Fibroblast of upper back skin (primary cell): ENCODE measurements at places on chromosomes 6 and 20.
A peak's percentile ranks its signal among the peaks of the same experiment; 100 is the strongest.

- no peak for DNase-seq
Measured at GRCh38 chr6:72642435-72642834, 20.6 kb downstream of the KCNQ5 start.

DNA sequence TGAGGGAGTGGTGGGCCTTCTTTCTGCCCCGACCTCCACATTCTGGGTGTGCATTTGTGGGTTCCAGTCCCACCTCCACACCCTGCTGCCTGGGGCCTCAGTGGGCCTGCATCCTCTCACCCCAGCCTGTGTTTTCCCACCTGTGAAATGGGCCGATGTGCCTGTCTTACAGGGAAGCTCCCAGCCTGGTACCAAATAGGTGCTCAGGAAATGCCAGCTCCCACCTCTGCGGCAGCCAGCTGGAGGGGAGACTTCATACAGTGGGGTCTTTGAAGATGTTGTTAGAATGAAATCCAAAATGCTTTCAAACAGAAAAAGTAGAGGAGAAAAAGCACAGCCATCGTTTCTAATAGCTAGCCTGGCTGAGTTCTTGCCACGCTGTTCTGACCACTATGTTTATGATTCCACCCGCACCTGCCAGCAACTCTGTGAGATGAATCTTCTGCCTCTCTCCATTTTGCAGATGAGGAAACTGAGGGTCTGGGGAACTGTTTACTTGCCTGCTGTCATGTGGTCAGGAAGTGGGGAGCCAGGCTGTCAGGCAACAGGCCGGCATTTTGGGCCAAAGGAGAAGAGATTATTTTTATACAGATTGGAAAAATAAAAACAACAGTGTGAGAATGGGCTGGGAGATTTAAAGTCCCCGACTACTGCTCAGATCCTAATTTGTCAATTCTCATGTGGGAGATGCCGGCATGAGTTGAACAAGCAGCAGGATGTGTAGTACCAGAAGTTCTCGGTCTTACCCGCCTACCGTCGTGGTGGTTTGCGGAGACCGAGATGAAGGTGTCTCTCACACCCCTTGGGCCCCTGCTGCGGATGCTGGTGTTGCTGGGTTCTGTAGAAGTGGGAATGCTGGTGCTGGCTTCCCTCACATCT lies 4.6 kb downstream of the TMEM181 start:
- no peak for DNase-seq

- DNase-seq, result peak; percentile 52
Measured at GRCh38 chr6:137241481-137242038, 22.4 kb upstream of the IFNGR1 start.

DNA sequence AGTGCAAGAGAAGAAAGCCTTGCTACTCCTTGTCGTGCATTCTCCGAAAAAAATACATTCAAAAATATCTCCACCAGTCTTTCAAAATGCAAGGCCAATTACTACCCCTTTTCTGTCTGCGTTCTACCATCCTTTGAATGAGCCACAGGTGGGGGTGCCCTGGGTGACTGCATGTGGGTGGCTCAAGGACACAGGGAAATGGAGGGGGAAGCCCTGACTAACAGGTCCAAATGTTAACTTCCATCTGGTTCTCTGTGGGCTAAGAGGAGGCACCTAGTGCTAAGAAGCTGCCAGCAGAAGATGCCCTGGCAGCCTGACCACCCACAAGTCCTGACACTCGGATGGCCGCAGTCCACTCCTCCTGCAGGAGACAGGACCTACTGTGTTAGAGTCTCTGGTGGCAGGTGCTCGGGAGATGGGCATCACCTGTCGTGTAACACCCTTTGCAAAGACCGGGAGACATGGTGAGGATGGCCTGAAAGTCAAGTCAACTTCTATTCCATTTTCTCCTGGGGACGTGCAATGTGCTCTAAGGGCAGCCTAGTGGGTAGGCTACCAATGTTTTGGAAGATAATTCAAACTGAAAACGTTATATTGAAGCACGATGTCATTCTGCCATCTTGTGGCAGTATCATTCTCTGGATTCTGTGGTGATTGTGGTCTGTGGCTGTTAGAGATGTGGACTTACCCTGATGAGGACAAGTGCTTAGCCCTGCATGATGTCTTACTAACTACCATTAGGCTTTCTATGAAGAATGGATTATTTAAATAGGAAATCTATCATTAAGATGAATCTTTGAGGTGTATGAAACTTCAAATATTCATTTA lies 27.4 kb upstream of the IGF2R start:
- peak; percentile 45 for DNase-seq

- DNase-seq, result no peak
Measured at GRCh38 chr6:161828355-161828754, 554.5 kb upstream of the AGPAT4 start.

- DNase-seq, result peak; percentile 41
Measured at GRCh38 chr6:75424618-75425548, 68.7 kb downstream of the FILIP1 start.

- no peak for DNase-seq
Measured at GRCh38 chr20:1187605-1188171, 2.9 kb upstream of the TMEM74B start.

- no peak for DNase-seq
Measured at GRCh38 chr6:71965404-71965803, 79.1 kb downstream of the RIMS1 start.

DNA sequence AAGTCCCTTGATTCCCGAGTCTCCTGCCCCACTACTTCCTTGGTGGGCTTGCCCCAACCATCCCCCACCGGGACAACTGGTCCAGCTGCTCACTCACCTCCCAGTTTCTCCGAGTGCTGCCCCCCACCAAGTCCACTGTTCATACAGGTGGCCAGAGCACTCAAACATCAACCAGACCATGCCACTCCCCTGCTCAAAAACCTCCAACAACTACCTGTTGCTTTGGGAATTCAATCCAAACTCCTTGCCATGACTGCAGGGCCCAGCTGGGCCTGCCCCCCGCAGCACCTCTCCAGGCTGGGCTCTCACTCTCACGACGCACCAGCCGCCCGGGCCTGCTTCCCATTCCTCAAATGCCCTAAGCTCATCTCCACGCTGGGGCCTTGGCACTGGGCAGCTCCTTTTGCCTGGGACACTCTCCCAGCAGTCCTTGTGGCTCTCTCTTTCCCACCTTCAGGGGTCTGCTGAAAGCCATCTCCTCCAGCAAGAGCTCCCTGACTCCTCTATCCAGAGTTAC lies 97.5 kb downstream of the NFATC2 start:
- DNase-seq, result no peak

DNA sequence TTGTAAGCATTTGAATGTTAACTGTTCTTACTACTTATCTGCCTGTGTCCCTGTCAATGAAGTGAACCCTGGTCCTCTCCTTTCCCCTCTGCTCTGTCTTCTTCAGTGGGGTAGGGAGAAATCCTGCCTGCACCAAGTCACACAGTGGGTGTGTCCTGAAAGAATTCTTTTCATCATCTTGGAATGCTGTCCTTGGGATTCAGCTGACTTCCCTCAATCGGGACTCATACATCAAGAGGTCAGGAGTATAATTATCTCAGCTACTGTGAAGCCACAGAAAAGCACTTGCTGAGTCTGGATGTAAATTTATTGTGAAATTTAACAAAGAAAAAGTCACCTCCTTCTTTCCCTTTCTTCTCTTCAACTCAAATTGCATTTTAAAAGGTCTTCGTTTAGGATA lies 328.5 kb downstream of the SOX4 start:
- DNase-seq, result peak; percentile 61

- DNase-seq, result no peak
Measured at GRCh38 chr20:53146201-53146891, 174.2 kb downstream of the TSHZ2 start.

DNA sequence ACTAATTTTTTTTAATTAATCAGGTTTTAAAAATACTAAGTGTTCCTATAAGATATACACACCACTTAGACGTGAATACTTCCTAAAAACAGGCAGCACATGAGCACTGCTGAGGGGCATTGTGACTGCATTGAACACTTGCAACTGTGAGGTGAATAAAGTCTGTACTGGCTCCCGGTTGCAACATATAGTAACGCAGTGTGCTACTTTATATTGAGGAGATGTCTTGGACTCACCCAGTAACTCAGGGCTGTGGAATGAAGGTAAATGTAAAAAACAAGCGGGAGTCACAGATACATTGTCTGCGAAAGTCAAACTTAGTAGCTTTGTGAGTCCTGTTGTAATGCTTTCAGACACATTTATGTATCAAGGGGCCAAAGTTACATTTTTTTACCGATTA lies 17.0 kb upstream of the HLA-A start:
- no peak for DNase-seq

DNA sequence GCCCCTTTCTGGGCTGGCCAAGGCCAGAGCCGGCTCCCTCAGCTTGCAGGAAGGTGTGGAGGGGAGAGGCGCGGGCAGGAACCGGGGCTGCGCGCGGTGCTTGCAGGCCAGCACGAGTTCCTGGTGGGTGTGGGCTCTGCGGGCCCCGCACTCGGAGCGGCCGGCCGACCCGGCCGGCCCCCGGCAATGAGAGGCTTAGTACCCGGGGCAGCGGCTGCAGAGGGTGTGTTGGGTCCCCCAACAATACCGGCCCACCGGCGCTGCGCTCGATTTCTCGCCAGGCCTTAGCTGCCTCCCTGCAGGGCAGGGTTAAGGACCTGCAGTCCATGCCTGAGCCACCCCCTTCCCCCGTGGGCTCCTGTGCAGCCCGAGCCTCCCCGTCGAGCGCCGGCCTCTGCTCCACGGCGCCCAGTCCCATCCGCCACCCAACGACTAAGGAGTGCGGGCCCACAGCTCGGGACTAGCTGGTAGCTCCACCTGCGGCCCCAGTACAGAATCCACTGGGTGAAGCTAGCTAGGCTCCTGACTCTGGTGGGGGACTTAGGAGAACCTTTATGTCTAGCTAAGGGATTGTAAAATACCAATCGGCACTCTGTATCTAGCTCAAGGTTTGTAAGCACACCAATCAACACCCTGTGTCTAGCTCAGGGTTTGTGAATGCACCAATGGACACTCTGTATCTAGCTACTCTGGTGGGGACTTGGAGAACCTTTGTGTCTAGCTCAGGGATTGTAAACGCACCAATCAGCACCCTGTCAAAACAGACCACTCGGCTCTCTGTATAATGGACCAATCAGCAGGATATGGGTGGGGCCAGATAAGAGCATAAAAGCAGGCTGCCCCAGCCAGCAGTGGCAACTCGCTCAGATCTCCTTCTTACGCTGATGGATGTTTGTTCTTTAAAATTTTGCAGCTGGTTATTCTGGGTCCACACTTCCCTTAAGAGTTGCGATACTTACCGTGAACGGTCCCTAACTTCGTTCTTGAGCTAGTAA lies 167.4 kb upstream of the RREB1 start:
- no peak for DNase-seq

DNA sequence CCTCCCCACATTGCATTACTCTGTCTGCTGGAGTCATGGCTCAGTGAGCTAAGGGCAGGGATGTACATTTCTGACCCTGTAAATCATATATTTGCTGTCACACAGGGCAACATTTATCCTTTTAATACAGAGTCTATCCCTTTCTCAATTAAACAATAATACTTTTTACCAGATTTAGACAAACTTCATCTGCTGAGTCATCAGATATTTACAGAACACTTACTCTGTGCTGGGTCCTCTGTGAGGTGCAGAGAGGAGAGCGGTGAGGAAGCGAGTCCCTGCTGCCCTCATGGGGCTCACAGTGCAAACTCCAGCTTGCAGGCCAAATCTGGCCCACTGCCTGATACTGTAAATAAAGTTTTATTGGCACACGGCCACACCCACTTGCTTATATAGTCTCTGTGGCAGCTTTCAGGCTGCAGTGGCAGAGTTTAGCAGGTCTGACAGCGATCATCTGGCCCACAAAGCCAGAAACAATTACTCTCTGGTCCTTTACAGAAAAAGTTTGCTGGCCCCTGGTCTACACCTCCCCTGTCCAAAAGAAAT lies 144.5 kb downstream of the CDH26 start:
- DNase-seq, result no peak

GRCh38 chr20:36645998-36646397 lies at the start of gene SLA2:
SLA2 (minus strand) TSS chr20:36646196; CDS start chr20:36641335, 4,861 bp downstream.
- DNase-seq, result no peak

GRCh38 chr6:3226481-3227362 lies 731 bp downstream of the TUBB2B start:
- DNase-seq, result peak; percentile 48

DNA sequence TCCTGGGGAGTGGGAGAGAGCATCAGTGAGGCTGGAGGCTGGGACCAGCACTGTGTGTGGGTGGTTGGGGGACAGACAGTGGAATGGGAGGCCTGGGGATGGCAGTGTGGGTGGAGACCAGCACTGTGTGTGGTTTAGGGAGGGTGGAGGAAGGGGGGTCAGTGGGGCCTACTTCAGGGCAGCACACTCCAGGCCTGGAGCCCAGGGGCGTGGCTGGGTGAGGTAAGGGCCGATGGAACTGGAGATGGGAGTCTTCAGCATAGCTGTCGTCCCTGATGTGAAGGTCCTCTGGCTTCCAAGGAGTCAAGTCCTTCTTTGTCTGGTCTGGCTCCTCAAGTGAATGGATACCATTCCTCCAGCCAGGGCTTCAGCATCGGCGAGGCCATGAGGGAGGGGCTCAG lies 18.6 kb downstream of the KCNK17 start:
- DNase-seq, result no peak

DNA sequence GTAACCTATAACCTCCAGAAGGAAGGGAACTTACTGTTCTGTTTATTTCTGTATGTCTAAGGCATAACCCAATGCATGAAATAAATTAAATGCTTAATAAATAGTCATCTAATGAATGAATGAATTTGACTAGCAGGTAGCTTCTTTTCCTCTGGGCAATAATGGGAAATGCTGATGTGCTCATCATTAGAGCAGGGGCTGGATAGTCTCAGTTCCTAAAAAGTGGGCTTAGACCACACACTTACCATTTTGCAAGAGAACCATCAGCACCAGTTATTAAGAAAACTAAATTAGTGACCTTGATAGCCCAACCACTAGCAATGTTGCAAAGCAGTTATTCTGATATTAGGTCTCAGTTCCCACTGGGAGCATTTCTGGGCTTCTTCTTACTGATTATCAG lies 449.7 kb downstream of the CDC5L start:
- no peak for DNase-seq

DNA sequence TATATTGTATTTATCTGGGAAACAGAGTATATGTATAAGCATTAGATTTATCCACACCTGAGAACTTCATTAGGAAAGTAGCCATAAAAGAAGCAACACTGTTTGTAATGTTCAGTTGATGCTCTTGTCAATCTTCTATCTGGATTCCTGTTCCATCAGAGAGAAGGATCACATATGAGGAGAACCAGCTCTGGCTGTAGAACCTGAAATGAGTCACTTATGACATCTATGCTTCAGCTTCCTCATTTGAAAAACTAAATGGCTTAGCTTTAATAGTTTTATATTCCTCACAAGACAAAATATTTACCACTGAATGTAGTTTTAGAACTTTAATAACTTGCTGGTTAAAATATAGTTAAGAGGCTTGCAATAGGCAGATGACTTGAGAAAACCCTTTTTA lies 144.7 kb downstream of the TASP1 start:
- DNase-seq, result no peak

- DNase-seq, result no peak
Measured at GRCh38 chr6:31617010-31617409, 2.0 kb downstream of the AIF1 start.

DNA sequence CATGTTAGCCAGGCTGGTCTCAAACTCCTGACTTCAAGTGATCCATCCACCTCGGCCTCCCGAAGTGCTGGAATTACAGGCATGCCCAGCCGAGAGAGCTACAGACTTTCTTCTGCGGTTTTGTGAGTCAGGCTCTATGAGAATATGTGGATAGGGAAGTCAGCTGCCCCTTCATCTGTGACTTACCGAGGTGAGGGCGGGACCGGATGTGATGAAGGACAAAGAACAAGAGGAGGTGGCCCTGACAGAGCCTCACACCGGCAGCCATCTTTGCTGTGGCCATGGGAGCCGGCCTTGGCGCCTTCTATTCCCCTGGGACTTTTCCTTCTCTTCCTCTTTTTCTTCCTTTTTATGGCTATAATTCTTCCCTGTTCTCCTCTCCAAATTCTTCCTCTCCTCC lies 67.0 kb downstream of the IYD start:
- peak; percentile 24 for DNase-seq

GRCh38 chr6:46053039-46053933 lies 37.6 kb upstream of the CLIC5 start:
- no peak for DNase-seq
